GM23338 (cell line): ENCODE measurements at places on chromosomes 6 and 20. TPM values are rescaled to one million over a fixed set of nuclear protein-coding genes. Genes with fewer than 3 reads are reported as not detected.

- H3K4me3 ChIP-seq, result no peak overlapping the region
- H3K4me1 ChIP-seq, result no peaks in the 10 kb centered on the region
- no peaks in the 10 kb centered on the region for H3K27me3 ChIP-seq
- H3K36me3 ChIP-seq, result no peaks in the 10 kb centered on the region
- DNase-seq, result no peak
These were observed 113.7 kb downstream of the DLL1 start for GRCh38 chr6:170176898-170177771.

- H3K27me3 ChIP-seq, result no peaks in the 10 kb centered on the region
- H3K4me3 ChIP-seq, result no peak overlapping the region
- no peaks in the 10 kb centered on the region for H3K36me3 ChIP-seq
- H3K4me1 ChIP-seq, result peaks cover 43% of the 10 kb centered on the region
- no peak for DNase-seq
- peak overlapping the region; percentile 23; the same call in 1 of the 2 replicates for H3K27ac ChIP-seq
These were observed 115.7 kb upstream of the CLDN20 start for GRCh38 chr6:155147958-155148663.

DNA sequence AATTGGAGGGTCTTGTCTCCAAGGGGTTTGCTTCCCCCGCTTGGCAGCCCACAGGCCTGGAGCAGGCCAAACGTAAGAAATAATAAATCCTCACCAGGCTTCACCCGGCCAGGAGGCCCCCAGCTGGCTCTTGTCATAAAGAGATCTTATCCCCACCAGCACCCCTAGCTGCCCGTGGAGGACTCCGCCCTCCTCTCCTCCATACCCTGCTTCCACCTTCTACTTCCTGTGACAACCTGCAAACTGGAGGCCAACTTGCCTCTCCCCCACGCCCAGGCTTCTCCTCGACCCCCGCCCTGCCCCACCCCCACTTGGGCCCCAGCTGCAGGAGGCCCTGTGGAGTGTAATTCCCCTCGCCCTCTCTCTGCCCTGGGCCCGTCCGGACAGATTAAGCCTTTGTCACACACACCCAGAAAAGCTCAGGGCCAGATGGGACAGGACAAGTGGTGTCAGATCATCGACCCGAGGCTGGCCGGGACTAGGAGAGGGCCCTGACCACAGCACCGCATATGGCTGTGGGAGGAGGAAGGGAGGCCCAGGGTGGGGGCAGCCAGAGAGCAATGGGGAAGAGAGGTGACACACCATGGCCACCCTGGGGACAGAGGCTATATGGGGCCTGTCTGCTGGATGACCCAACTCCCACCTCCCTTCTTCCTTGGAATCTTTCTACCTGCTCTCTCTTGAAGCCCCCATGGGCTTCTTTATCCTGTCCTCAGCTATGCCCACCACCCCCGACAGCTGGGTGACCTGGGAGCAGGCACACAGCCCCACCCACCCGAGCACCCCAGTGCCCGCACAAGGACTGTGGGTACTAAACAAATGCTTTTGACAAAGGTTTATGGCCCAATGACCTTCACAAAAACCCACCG, 3.9 kb downstream of the NOL4L start:
- no peak overlapping the region for H3K4me3 ChIP-seq
- peak; percentile 43 for DNase-seq
- H3K36me3 ChIP-seq, result no peaks in the 10 kb centered on the region
- H3K27ac ChIP-seq, result no peak overlapping the region

DNA sequence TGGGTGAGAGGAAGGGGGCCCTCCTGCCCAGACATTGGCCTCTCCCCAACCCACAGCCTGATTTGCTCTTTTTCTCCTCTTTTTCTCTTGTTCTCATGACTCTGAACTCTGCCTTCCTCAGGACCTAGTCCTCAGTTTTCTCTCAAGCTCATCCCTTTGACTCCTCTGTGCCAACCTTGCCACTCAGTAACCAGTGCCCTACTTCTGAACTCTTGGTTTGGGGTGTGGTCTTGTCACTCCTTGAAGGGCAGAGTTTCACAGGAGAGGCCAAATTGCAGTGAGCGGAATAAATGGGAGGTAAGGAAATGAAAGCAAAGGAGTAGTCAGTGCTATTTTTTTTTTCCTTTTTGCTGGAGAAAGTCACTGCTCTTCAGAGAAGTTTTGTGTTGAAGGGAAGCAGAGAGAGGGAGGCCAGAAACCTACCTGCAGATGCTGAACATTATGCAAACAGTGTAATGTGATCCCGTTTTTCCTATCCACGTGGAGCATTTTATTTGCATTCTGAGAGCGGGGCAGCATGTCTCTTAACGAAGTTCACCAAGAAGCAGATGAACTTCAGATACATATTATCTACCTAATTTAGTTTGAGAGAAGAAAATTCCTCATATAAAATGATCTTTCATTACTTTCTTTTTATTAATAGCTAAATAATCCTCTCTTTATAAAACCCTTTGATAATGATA, 26.9 kb downstream of the CFAP61 start:
- H3K36me3 ChIP-seq, result no peaks in the 10 kb centered on the region
- no peak overlapping the region for H3K27ac ChIP-seq
- no peak overlapping the region for H3K4me3 ChIP-seq
- peak; percentile 43 for DNase-seq
- H3K4me1 ChIP-seq, result peaks cover 21% of the 10 kb centered on the region

DNA sequence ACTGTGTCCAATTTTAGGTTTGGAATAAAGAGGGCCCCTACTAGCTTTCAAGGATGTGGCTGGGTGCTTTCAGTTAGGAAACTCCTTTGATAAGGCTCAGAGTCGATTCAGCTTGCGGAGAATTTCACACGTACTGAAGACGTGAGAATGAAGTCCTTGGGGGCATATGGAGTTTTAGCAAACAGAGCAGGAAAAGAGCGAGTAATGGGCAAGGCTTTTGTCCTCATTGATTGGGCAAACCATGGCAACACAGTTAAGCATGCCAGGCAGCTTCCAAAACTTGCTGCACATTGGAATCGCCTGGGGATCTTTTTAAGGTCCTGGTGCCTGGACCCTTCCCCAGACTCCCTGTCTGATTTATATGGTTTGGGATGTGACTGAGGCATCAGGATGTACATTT, 29.2 kb downstream of the ISM1 start:
- no peaks in the 10 kb centered on the region for H3K36me3 ChIP-seq
- H3K27ac ChIP-seq, result no peak overlapping the region
- H3K4me1 ChIP-seq, result no peaks in the 10 kb centered on the region
- no peaks in the 10 kb centered on the region for H3K27me3 ChIP-seq

DNA sequence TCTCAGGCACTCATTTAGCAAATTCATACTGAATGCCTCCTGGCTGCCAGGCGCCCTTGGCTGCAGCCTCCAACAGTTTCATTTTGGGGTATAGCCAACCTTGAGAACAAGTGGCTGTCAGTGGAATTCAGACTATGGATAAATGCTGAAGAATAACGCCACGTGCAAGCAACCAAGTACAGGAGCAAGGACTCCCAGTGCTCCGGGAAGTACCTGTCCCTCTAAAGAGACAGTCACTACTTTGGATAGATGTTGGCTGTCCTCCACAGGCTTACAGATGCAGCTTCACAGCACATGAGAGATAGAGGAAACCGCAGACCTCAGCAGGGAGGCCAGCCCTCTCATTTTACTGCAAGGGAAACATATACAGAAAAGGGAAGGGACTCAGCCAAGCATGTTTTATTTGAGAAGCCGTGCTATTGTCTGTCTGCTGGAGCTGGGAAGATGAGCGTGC, 658.2 kb downstream of the PTPRT start:
- no peaks in the 10 kb centered on the region for H3K27me3 ChIP-seq

DNA sequence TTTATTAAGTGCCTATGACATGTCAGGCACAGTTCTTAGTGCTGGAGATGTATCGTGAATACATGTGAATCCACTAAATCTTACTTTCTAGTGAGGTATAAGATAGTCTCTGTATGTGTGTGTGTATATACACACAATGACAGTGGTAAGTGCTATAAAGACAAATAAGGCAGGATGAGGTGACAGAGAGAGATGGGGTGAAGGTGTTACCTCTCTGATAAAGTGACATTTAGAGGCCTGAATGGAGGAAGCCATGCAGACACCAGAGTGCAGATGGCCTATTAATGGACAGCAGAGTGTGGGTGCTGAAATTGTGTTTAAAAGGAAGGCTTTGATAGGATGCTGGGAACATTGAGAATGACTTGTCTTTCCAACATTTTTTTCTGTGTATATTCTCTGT, 454.3 kb downstream of the CDC5L start:
- no peak overlapping the region for H3K4me3 ChIP-seq
- no peaks in the 10 kb centered on the region for H3K27me3 ChIP-seq
- H3K27ac ChIP-seq, result no peak overlapping the region

DNA sequence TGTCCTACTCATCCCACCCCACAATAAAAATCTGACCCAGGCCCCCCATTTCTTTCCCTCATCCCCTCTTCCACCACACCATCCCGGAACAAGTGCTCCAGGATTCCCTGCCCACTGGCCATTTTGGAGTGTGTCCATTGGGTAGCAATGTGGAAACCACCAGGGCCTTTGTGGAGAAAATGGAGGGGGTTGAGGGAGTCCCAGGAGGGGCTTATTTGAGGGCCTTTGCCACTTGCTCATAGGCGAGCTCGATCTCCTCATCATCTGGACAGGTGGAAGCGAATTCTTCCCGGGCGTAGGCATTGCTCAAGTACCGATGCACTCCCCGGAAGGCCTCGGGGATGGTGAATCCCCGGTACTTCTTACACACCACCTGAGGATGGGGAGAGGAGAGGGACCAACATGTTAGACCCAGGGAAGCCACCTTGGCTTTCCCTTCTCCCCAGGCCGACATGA, 1.6 kb upstream of the DDAH2 start:
- H3K4me3 ChIP-seq, result peak overlapping the region; percentile 99
- peaks cover 8% of the 10 kb centered on the region; the same call in 1 of the 2 replicates for H3K27me3 ChIP-seq
- peaks cover 21% of the 10 kb centered on the region for H3K4me1 ChIP-seq
- H3K36me3 ChIP-seq, result peaks cover 29% of the 10 kb centered on the region

DNA sequence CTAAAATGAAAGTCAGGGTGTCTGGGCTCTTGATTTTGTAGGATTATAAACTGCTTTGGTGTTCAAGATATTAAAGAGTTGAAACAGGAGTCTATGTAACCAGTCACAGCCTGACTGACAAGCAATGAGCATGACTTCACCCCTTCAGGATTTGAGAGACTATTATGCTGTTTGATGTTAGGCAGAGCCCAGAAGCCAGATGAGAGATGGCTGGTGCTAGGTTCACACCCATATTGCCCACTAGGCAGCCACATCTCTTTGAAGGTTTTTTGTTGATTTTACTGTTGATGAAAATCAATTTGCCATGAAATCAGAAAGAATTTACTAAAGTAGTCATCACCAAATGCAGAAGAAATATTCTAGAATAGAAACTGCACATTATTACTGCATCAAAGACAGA, 243.6 kb downstream of the KHDRBS2 start:
- H3K4me3 ChIP-seq, result no peak overlapping the region
- H3K27ac ChIP-seq, result no peak overlapping the region
- no peaks in the 10 kb centered on the region for H3K36me3 ChIP-seq
- H3K27me3 ChIP-seq, result no peaks in the 10 kb centered on the region
- no peak for DNase-seq

GRCh38 chr6:166277892-166278578, 30.2 kb downstream of the PRR18 start:
- no peak overlapping the region for H3K27ac ChIP-seq
- H3K27me3 ChIP-seq, result no peaks in the 10 kb centered on the region
- DNase-seq, result no peak
- no peaks in the 10 kb centered on the region for H3K4me1 ChIP-seq

- no peaks in the 10 kb centered on the region for H3K4me1 ChIP-seq
- DNase-seq, result no peak
- H3K27ac ChIP-seq, result no peak overlapping the region
- H3K36me3 ChIP-seq, result no peaks in the 10 kb centered on the region
These were observed 118.8 kb upstream of the MAFB start for GRCh38 chr20:40807821-40808170.

DNA sequence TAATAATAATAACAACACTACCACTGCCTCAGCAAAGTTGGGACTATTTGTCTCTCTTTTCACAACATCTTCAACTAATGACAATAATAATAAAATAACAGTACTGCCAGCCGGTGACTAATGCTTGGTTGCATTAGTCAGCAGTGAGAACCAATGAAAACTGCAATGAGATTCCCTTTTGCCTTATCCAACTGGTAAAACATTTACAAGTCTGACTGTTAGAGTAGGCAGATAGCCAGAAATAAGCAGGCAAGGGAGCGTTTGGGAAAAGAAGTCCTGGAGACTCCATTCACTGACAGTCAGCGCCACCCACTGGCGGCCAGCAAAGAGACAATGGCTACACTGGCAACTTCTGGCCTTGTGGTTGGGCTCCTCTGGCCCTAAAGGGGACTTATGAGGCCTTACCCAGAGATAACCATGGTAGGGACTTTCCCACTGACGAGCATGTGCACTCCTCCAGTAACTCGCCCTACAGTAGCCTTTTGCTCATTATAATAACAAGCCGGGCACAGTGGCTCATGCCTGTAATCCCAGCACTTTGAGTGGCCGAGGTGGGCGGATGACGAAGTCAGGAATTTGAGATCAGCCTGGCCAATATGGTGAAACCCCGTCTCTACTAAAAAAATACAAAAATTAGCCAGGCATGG, 3.4 kb upstream of the NSFL1C start:
- no peaks in the 10 kb centered on the region for H3K36me3 ChIP-seq
- H3K27ac ChIP-seq, result peak overlapping the region; percentile 9; the same call in 1 of the 2 replicates
- peak; percentile 89 for DNase-seq

DNA sequence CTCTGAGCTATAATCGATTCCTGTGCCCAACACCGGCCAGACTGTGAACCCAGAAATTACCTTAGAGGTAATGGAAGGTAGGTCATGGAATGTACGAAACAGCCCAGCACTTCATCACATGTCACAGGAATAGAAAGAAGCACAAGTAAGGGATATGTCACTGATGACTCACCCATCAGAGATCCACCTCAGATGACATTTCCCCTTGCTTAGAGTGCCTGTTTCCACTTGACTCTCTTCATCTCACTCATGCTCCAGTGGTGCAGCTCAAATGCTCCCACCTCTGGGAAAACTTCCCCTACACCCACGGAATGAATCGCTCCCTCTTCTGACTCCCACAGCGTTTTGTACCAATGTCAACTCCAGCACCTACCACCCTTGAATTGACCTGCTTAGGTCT, 381.6 kb upstream of the CNR1 start:
- no peaks in the 10 kb centered on the region for H3K4me1 ChIP-seq
- no peak for DNase-seq
- H3K27me3 ChIP-seq, result no peaks in the 10 kb centered on the region

DNA sequence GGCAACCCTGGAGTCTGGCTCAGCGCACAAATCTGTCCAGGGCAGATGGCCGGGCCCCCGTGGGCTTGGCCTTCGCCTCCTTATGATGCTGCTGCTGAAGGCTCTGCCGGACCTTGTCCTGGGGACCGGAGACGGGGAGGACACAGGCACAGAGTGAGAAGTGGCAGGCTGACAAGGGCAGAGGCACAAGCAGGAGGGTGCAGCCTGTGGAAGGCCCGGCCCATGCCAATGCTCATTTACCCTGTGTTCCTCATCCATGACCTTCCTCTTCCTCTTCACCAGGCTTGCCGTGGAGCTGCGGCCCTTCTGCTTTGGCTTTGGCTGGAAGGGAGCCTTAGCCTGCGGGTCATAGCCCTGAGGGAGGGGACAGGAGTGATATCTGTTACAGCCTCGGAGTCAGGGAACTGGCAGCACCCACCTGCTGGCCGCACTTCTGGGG, 2.4 kb downstream of the B3GALT4 start:
- DNase-seq, result no peak
- peaks cover 23% of the 10 kb centered on the region for H3K36me3 ChIP-seq
- H3K4me3 ChIP-seq, result no peak overlapping the region
- peaks cover 32% of the 10 kb centered on the region for H3K4me1 ChIP-seq
- H3K27me3 ChIP-seq, result no peaks in the 10 kb centered on the region
- H3K27ac ChIP-seq, result no peak overlapping the region

KHDC1L gene
- not detected in 2 replicates for total RNA-seq

TMC2 gene
- total RNA-seq, result 0.12 TPM in 1 of 2 replicates, not detected in the other

COL20A1 gene
- total RNA-seq, result 0.28 and 0.43 TPM in 2 replicates

XKR7 gene
- 3.0 and 3.9 TPM in 2 replicates for total RNA-seq

NKX2-2 gene
- total RNA-seq, result not detected in 2 replicates

LY6G5C gene
- total RNA-seq, result 1.1 TPM in 1 of 2 replicates, not detected in the other
